ENCODE measurements at places on chromosomes 6 and 20. TPM values are rescaled to one million over a fixed set of nuclear protein-coding genes. Genes with fewer than 3 reads are reported as not detected.

HLA-DPB1 gene
- 1.8 TPM for total RNA-seq

NOL4L gene
- 4.0 TPM for total RNA-seq

TAF4 gene
- total RNA-seq, result 6.0 TPM

CDKN1A gene
- total RNA-seq, result 1,000 TPM

PRDM13 gene
- total RNA-seq, result not detected

GABRR1 gene
- total RNA-seq, result not detected

DLL1 gene
- 0.15 TPM for total RNA-seq

LPA gene
- total RNA-seq, result not detected

ARG1 gene
- not detected for total RNA-seq

FAM209B gene
- total RNA-seq, result not detected

PEX3 gene
- 28.1 TPM for total RNA-seq

EYS gene
- total RNA-seq, result 0.50 TPM

CRIP3 gene
- not detected for total RNA-seq

ANGPT4 gene
- not detected for total RNA-seq

MPC1 gene
- total RNA-seq, result 31.0 TPM

PRSS16 gene
- total RNA-seq, result not detected

SNRPB2 gene
- 54.1 TPM for total RNA-seq

CST7 gene
- not detected for total RNA-seq

MBOAT1 gene
- 4.8 TPM for total RNA-seq

IER3 gene
- total RNA-seq, result 14.7 TPM

CYP39A1 gene
- total RNA-seq, result 1.3 TPM

ROS1 gene
- total RNA-seq, result not detected

INSM1 gene
- total RNA-seq, result not detected

FAM8A1 gene
- 25.0 TPM for total RNA-seq

DHX16 gene
- 31.7 TPM for total RNA-seq

POLR1C gene
- total RNA-seq, result 26.6 TPM

PRL gene
- not detected for total RNA-seq

BANF2 gene
- not detected for total RNA-seq

MROH8 gene
- 3.6 TPM for total RNA-seq

FAM217A gene
- total RNA-seq, result not detected

PAX1 gene
- total RNA-seq, result not detected

GJA1 gene
- 120 TPM for total RNA-seq

GMDS gene
- total RNA-seq, result 13.2 TPM

SRSF12 gene
- not detected for total RNA-seq

TMEM14C gene
- total RNA-seq, result 133 TPM

PACSIN1 gene
- 0.15 TPM for total RNA-seq

EBF4 gene
- total RNA-seq, result 0.15 TPM

SLC22A7 gene
- not detected for total RNA-seq

DEFB124 gene
- not detected for total RNA-seq

ARMH2 gene
- not detected for total RNA-seq

ECT2L gene
- total RNA-seq, result not detected

LIN28B gene
- total RNA-seq, result not detected

HDGFL1 gene
- total RNA-seq, result not detected

MOG gene
- not detected for total RNA-seq

SCUBE3 gene
- 0.44 TPM for total RNA-seq

Measured in smooth muscle cell of trachea (primary cell).